ENCODE measurements at places on chromosomes 2 and 18. TPM values are rescaled to one million over a fixed set of nuclear protein-coding genes. Genes with fewer than 3 reads are reported as not detected.

GRCh38 chr18:80022613-80023012 lies 11.6 kb upstream of the RBFA start:
- DNase-seq = no peak

DNA sequence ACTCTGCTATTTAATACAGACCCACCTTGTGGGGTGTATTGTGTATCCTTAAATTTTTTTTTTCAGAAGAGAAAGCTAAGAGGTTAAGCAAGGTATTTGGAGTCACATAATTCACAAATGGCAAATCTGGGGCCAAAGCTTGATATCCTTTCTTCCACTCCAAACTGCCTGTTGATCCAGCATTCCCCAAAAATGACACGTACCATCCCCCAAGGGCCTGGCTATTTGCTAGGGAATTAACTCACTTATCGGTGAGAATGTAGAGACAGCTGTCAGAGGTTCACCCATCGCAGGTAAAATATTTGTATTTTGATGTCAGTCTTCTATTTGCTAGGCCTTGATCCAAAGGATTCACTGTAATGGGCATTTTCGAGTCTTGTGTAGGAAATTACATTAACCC lies 103.6 kb upstream of the FZD7 start:
- DNase-seq = no peak

DNA sequence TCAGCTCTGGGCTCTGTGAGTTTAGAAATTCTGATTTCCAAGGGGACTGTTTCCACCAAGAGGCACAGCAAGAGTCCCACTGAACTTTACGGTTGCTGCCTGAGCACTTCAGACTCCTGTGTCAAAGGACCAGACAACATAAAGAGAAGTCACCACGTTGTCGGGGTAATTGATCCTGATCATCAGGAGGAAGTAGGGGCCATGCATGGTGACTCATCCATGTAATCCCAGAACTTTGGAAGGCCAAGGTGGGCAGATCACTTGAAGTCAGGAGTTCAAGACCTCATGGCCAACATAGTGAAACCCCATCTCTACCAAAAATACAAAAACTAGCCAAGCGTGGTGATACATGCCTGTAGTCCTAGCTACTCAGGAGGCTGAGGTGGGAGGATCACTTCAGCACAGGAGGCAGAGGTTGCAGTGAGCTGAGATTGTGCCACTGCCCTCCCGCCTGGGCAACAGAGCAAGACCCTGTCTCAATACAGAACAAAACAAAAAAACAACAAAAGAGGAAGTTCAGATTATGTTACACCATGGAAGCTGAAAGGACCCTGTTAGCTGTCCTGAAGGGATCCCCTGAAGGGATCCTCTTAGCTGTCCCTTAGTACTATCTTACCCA lies 9.4 kb upstream of the ASXL2 start:
- DNase-seq = no peak

BCL2L11 gene
- total RNA-seq = 14.9 TPM

All from cerebellum (tissue), 4 donors.